ENCODE measurements at places on chromosomes 3 and 15.

- DNase-seq = no peak
Observed at GRCh38 chr15:96896766-96897165, 566.3 kb downstream of the NR2F2 start.

DNA sequence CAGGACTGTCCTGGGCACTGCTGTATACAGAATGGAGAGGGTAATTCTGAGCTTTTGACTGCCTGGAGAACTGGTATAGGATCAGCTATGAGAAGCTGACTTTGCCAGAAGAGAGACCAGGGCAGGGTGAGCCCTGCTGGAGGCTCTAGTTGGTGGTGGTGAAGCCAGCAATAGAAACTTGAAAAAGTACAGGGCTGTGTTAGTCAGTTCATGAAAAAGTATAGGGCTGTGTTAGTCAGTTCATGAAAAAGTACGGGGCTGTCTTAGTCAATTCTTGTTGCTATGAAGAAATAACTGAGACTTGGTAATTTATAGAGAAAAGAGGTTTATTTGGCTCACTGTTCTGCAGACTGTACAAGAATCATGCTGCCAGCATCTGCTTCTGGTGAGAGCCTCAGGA, 63.5 kb upstream of the C2CD4B start:
- DNase-seq = no peak

GRCh38 chr3:29137601-29138000, 143.3 kb upstream of the RBMS3 start:
- DNase-seq = no peak

DNA sequence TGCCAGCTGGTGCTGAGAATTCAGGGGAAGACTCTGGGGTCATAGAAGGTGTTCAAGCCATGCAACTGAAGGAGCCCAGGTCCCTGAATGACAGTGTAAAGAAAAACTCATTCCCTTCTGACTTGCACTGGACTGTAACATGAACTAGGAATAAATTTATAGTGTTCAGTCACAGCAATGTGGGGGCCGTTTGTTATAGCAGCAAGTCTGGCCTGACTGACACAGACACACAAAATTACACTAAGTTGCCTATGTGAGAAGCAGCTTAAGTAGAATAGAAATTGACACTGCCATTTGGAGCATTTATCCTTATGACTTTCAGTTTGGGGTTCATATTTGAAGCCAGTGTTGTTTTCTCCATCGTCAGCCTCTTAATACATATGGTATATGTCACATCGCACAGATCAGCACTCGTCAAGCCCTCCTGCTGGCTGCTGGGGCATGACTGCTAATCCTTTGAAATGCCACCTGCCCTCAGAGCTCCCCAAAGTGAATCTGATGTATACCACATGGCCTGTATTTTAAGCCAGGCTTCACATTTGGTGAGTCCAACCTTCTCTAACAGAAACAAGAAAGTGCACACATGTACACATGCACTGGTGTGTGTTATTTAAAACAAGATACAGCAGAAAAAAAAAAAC, 17.1 kb upstream of the HEG1 start:
- DNase-seq = no peak

GRCh38 chr3:84108442-84108971, 850.3 kb upstream of the CADM2 start:
- no peak for DNase-seq

- no peak for DNase-seq
Observed at GRCh38 chr3:195421400-195421799, 21.4 kb downstream of the ACAP2 start.

GRCh38 chr15:47652328-47652727, 65.0 kb upstream of the SEMA6D start:
- no peak for DNase-seq
